ENCODE measurements at places on chromosomes 1 and 21.

DNA sequence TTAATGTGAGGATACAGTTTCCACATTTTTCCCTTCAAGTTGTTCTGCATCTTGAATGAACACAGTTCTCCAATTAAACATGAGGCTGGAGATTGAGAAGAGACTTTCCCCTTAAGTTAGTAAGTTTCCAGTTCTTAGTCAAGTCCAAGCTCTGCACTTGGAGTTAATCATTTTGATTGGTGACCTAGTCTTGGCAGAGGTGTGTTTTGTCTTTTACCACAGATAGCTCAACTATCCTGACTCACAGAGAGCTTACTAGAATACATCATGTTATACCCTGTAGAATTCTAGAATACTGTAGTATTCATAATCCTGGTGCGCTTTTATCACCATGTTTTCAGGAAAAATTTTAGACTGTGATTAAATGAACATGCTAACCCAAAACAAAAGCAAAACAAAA, 129.2 kb downstream of the CYYR1 start:
- no peak for DNase-seq

GRCh38 chr1:193438312-193438711, 251.9 kb upstream of the B3GALT2 start:
- no peak for DNase-seq

DNA sequence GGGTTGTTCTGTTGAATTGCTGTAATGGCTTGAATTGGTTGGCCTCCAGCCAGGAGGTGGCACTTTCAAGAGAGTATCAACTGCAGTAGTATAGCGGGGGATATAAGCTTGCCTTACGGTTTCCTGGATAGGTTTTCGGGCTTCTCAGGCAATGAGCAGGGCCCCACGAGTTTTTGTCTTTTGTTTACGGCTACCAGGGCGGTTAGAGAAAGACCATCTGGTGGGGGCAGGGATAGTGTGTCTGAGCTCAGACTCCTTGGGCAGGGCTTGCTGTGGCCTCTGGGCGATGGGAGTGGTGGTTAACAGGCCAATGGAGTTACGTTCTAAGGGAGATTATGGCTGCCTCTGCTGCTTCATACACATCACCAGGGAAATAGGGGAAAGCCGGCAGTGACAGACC, 62.8 kb downstream of the DTL start:
- DNase-seq: no peak

DNA sequence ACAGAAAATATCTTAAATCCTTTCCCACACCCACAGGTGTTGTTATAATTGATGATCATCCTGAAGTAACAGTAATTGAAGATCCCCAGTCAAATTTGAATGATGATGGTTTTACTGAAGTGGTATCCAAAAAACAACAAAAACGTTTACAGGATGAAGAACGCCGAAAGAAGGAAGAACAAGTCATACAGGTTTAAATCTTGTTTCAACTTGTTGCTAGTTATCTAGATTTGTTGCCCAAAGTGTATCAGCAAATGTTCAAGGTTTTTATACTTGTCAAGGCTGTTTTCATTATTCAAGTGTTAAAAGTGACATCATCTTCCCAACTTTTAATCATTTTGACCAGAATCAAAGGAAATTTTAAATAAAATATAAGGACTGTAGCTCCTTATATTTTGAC, 64.7 kb downstream of the PRRC2C start:
- DNase-seq: no peak

DNA sequence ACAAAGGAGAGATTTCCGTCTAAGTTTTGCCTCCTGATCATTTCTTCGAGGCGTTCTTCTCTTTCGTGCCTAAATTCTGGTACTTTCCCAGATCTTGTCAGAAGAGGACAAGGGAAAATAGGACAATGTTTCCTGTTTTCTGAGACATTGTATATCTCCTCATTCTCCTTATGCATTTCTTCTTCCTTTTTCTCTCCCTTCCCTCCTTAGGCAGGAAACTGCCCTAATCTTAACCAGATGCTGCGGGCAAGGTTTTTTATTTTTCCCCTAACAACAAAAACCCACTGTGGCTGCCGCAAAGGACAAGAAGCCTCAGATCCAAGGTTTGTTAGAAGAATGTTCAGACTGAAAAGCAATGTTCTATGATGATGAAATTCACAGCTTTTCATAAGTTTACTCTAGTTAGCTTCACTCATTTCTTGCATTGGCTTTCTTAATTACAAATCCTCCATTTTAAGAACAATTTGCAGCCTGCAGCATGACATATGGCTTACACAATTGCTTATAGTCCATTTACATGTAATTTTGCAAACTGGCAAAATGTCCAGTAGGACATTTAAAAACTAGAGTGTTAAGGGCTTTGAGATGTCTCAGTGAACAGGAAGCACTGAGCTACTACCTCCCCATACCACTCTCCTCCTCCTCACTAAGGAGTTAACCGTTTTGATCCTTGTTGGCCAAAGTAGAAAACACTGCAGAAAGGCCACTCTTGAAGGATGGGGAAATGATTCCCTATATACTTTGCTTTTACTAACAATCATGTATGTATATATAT, 624 bp downstream of the CTSK start:
- no peak for DNase-seq

DNA sequence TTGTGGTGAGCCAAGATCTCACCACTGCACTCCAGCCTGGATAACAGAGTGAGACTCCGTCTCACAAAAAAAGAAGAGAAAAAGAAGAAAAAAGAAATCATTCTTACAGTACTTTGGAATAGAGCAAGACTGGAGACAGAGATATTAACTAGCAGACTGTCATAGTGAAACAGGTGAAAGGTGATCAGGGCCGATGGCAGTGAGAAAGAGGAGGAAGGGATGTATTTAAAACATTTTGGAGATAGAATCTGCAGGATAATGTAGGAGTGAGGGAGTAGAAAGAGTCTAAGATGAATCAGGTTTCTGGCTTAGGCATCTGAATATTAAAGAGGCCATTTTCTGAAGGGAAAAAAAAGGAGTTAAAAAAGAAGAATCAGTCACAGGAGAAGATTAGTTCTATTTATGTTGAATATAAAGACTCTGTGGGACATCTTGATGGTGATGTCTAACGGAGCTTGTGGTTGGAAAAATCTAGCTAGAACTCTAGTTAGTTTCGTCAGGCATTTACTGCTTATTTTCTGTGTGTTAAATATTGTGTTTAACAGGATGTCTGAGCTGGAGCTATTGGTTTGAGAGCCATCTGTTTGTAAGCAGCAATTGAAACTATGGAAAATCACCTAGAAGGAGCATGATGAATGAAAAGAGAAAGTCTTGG, 28.4 kb downstream of the BCL9 start:
- no peak for DNase-seq

Data from NCI-H345 (cell line).